OCI-LY7 (cell line): ENCODE measurements at places on chromosomes 6 and 20. TPM values are rescaled to one million over a fixed set of nuclear protein-coding genes. Genes with fewer than 3 reads are reported as not detected.

- DNase-seq = no peak
These were observed 1274.2 kb upstream of the GJE1 start for GRCh38 chr6:140858381-140858971.

DNA sequence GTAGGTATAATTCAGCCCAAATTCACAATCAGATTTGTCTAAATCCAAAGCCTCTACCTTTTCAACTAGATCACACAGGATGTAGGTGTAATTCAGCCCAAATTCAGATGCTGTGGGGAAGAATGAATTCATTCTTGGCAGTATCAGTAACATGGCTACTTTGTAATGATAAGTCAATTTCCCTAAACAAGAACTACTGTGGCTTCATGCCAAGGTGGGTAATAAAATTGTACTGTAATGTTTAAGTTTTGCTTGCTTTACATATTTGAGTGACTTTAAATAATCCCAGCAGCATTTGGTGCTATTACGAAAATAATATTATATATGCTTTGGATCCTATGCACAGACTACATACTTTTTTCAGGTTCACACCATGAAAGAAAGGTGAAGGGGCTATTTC, 239.1 kb downstream of the HDGFL1 start:
- no peak for DNase-seq

GRCh38 chr6:117674503-117674902, 766 bp upstream of the NUS1 start:
- no peak for DNase-seq

Gene LPA
- not detected in 2 replicates for total RNA-seq
